Activated T-cell treated with anti-CD3 and anti-CD28 coated beads, Interleukin-2, amount 50 U/mL, for 1 hour (primary cell): ENCODE measurements at places on chromosomes 5 and 9.

GRCh38 chr5:126884269-126884819 lies 107.4 kb downstream of the LMNB1 start:
- no peak for DNase-seq

- DNase-seq: no peak
Measured at GRCh38 chr9:136189394-136190236, 15.3 kb downstream of the LHX3 start.

DNA sequence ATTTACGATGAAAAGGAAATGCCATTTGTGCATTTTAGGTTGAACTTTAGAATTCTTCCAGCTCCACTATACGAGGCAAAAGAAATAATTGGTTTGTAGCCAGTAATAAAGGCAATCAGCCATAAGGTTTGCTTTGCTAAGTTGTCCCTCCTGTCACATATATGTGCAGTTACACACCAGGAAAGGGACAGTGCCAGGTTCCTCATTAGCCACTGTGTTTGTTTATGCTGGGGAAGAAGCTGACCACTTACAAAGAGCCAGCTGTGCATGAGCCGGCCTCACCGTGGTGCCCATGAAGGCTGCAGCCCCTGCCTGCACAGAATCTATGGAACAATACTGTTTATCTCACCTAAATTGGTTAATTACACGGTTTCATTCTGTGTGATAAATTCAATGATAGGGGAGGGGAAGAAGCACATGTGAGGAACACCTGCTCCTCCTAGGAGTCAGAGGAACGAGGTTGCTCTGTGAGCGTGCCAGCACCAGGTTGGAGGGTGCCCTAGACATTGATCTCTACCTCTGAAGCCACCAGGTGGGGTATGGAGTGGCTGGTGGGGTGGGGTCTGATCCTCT lies 173.8 kb upstream of the DAP start:
- no peak for DNase-seq

DNA sequence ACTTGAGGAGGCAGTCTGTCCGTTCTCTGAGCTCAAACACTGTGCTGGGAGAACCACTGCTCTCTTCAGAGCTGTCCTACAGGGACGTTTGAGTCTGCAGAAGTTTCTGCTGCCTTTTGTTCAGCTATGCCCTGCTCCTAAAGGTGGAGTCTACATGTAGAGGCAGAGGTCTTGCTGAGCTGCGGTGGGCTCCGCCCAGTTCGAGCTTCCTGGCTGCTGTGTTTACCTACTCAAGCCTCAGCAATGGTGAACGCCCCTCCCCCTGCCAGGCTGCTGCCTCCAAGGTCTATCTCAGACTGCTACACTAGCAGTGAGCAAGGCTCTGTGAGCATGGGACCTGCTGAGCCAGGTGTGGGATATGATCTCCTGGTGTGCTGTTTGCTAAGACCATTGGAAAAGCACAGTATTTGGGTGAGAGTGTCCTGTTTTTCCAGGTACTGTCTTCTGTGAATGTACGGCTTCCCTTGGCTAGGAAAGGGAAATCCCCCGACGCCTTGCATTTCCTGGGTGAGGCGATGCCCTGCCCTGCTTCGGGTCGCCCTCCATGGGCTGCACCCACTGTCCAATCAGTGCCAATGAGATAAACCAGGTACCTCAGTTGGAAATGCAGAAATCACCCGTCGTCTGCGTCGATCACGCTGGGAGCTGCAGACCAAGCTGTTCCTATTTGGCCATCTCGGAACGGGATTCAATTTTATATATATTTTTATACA lies 58.5 kb downstream of the CNTRL start:
- peak; percentile 78 for DNase-seq

GRCh38 chr5:149603210-149603609 lies 21.9 kb downstream of the ARHGEF37 start:
- no peak for DNase-seq

- DNase-seq: no peak
Measured at GRCh38 chr5:119370486-119370885, 14.7 kb downstream of the TNFAIP8 start.

GRCh38 chr5:136026636-136027035 lies 2.2 kb upstream of the TGFBI start:
- no peak for DNase-seq

DNA sequence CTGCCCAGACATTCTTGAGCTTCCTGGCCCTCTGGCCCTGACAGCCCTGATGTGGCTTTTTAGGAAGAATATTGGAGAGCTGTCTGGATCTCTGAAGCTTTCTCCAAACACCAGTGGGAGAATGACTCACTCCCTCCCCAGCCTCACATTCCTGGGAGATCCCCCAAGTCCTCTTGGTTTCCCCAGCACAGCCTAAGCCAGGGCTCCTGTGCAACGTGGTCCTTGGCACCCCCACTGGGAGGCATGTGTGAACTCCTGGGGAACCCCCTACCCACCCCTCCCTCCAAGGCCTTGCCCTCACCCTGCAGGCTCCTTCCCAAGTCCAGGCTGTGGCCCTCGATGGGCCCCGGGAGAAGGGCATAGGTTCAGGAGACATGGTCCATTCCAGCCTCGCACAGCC lies 12.7 kb downstream of the GLIPR2 start:
- DNase-seq: no peak

DNA sequence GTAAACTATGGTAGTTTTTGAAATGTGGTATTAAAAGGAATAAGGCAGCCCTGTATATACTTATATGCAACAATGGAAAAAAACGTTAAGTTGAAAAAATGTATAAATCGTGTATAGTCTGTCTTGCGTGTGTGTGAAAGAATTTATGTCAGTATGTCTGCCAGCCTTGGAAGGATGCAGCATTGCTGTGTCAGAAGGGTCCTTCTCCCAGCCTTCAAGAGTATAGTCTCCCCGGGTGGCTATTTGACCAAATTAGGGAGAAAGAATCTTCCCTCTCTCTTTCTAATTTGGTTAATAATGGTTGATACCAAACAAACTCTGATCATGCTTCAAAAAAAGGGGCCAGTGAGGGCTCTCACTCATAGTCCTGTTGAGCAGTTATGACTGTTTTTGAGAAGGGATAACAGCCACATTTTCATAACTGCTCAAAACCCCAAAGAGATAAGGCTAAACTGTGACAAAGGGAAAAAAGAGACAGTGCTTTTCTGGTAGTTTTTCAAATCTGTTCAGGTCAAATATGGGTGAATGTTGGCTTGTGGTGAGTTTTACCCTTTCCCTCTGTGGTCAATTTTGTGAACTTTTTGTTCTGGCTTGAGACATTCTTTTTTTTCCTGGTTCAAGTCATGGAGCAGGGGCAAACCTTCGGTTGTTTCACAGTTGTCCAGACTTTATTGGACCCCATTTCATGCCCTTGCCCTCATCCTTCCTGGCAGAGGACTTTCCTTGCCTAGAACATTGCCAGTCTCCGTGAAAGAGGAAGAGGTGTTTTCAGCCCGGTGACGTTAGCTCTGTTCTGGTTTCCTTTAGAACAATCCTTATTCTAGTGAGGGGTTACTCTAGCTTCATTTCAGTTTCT lies 21.0 kb downstream of the SNX30 start:
- no peak for DNase-seq

GRCh38 chr5:133242221-133242835 lies 190.5 kb downstream of the HSPA4 start:
- no peak for DNase-seq
